ENCODE measurements at places on chromosomes 13 and 19.

- DNase-seq = no peak
Observed at GRCh38 chr13:60562096-60562780, 165.2 kb downstream of the TDRD3 start.

DNA sequence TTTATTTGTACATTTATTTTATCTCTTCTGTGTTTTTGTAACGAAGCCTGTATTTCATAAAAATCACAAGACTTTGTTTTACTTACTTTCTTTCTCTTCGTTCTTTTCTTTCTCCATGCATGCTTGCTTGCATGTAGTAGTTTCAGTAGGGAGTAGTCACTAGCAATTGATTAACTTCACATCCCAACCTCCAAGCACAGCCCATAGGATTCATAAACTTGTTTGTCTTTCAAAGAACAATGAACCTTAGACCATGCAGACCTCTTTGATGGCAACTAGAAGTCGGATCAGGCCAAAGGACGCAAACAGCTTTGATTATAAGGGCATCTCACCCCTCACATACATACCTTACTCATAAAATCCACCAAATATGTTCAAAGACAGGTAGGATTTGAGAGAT, 3.1 kb upstream of the PRR20A start:
- DNase-seq = no peak

- DNase-seq = peak; percentile 50
Observed at GRCh38 chr19:45499196-45500180, 1.2 kb downstream of the PPM1N start.

DNA sequence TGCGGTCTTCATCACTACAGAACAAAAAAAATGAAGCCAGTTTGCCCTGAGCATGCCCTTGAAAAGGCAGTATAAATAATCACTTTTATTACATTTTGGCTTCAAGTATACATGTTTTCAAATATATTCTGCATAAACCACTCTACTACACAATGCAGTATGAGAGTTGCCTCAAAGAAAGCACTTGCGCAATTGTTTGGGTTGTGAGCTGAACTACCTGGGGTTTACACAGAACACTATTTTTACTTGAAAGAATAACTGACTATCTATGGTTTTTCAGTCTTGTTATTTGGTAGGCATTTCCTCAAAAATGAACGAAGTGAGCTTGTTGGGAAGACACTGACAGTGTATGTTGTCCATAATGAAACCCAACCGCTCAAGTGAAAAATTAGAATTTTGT, 264.4 kb upstream of the KLF12 start:
- no peak for DNase-seq

GRCh38 chr13:21996049-21996448, 325.2 kb downstream of the FGF9 start:
- no peak for DNase-seq

DNA sequence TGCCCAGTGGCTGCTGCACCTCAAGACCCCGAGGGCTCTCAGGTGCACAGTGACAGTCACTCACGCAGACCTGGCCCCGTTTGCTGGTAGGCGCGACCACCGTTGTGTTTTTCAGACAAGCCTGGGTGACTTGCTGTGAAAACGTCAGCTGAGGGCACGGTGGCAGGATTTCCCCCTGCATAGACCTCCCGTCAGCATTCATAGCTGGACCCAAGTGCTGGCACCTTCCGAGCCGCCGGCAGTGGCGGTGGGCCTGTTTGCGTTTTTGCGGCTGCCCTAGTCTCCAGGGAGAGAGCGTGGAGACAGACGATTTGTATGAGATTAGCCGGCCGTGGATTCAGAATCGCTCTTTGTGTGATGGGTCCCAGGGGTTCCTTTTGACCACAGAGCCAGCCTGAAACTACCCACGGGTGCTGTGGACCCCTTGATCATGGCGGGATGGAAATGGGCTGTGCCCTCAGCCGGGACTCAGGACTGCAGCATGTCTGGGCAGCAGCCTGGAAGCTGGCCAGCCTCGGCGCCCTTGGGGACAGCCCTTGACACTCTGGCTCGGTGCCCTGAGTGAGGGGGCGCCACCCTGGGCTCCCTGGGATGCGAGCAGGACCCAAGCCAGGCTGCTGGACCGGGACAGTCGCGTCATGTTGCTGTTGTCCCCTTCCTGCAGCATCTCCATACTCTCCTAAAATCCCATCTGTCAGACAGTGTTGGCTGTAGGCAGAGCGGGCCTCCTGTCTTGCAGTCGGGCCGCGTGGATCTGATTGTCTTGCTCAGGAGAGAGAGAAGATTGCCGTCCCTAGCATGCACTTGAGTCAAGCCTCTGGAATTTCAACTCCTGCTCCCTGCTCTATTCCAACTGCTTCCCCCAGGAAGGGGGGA, 8.6 kb downstream of the KDM4B start:
- no peak for DNase-seq

DNA sequence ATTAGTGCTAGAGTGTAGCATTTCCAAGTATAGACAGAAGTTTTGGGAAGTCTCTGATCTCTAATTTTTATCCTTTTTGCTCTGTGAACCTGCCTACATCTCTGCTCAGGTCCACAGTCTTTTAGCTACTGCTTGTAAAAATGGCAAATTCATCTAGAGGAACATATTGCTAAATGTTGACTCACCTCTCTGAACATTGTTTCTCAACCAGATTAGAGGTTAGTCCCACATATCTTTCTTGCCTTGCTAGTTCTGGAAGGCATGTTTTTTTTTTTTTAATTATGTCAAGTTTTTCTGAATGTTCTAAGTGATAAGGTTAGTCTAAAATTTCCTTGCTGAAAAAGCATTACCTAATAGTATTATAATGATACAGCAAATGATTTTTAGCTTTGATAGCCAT, 2889.6 kb upstream of the PCDH20 start:
- no peak for DNase-seq

DNA sequence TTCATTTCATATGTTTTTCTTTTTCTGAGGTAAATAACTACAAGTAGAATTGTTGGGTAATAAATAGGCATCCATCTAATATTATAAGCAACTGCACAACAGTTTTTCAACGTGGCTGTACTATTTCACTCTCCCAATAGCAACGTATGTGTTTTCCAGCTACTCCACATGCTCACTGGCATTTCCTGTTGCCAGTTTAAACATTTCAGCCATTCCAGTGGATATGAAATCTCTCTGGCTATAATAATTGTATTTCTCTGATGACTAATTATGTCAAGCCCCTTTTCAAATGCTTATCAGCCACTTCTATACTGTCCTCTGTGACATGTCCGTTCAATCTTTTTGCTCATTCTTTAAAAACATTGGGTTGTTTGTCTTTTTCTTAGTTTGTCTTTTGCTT, 26.8 kb upstream of the ALOX5AP start:
- DNase-seq = no peak

- DNase-seq = no peak
Observed at GRCh38 chr19:13899393-13899792, 6.5 kb downstream of the BRME1 start.

- peak; percentile 74 for DNase-seq
Observed at GRCh38 chr19:3556978-3557460, 367 bp downstream of the MFSD12 start.
